Testis (tissue), 5 donors: ENCODE measurements at places on chromosomes 1 and 21. TPM values are rescaled to one million over a fixed set of nuclear protein-coding genes. Genes with fewer than 3 reads are reported as not detected.
A peak's percentile ranks its signal among the peaks of the same experiment; 100 is the strongest.

MMP23B gene
- total RNA-seq, result 49.0 TPM

CTXND2 gene
- total RNA-seq, result 1.0 TPM

SLC1A7 gene
- total RNA-seq, result 1.2 TPM

LCE3A gene
- total RNA-seq, result not detected

PRR9 gene
- total RNA-seq, result 2.8 TPM

DNA sequence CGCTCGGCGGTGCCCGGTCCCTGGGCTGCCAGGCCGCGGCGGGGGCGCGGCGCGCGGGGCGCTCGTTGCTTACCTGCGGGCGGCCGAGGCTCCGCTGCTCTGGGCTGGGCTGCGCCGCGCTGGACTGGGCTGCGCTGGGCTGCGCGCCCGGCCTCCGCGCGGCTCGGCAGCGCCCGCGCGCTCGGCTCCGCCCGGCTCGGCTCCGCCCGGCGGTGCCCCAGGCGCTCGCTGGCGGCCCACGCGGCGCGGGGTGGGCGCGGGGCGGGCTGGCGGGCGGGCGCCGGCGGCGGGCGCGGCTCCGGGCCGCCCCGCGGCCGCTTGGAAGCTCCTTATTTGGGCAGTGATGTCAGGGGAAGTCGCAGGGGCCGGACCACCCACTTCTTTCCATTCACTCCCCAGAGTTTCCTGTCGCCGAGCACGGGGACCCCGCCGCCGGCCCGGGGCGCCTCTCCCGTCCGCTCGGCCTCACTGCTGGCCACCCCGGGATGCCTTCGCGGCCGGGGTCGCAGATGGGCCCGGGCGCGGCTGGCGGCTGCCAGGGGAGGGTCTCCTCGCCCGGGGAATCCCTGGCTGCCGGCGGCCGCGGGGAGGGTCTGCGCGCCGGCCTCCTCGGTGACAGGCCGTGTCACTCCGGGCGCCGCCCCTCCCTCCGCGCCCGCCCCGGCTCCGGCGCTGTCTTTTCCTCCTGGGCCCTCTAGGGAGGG is 177.7 kb upstream of the EDN2 start:
- peak; percentile 65 for DNase-seq

- no peak for DNase-seq
Measured at GRCh38 chr1:14600405-14601112, 2.1 kb downstream of the KAZN start.

DNA sequence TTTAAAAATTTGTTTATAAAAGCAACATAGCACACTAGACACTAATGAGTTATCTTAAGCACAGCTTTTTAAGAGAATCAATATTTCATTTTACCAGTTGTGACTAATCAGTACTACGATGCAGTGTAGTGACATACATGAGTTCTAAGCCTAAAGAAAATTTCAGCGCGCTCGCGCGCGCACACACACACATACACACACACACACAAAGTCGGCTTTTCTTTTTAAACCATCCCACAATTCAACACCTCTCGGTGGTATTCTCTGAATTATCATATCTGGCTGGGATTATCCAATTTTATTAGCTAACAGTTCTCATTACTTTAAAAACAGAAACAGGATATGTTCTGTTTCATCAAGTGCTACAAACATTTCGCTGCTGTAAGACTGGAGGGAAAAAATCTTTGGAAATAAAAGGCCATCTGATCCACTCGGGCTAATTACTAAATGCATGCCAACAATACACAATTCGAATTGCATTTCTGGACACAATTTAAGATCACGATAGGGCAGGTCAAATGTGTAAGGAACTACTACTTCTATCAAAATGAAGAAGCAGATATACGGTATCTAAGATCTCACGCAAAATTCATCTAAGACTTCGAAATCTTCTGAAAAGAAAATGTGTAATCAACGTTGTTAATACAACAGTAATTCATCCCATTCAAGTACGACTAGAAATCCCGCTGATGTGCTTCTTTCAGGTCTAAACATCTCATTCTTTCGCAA is 1.2 kb downstream of the TUT4 start:
- DNase-seq, result peak; percentile 52

DNA sequence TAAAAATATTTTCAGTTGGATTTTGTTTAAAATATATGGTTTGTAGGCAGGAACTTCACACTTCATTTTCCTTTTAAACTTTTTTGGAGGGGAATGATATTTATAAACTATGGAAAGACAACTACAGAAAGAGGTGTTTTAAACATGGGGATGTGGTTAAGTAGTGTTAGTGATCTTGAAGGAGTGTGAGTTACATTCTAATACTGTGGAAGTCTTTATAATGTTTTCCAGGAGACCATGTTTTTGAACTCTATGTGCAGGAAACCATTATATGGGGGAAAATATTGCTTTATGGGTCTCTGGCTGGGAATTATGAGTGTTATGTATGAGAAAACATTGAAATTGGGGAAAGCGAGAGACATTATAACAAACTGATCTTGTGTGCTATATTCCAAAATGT is 35.8 kb upstream of the COL24A1 start:
- no peak for DNase-seq

DNA sequence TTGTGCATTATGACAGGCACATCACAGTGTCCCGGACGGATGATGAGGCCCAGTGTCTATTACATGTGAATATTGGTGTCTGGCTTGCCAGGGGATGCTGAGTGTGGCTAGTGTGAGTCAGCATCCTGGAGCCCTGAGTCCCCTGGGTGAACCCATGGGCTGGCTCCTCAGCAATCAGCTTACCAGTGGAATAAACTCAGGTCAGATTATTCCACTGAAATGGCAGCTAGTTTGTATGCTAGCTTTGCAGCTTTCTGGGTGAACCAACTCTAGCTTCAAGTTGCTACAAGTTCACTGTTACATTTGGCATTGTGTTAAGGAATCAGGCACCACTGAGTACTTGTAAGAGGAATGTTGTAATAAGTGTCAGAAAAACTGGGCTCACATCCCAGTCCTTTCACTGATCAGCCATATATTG is 23.9 kb upstream of the RPTN start:
- no peak for DNase-seq

DNA sequence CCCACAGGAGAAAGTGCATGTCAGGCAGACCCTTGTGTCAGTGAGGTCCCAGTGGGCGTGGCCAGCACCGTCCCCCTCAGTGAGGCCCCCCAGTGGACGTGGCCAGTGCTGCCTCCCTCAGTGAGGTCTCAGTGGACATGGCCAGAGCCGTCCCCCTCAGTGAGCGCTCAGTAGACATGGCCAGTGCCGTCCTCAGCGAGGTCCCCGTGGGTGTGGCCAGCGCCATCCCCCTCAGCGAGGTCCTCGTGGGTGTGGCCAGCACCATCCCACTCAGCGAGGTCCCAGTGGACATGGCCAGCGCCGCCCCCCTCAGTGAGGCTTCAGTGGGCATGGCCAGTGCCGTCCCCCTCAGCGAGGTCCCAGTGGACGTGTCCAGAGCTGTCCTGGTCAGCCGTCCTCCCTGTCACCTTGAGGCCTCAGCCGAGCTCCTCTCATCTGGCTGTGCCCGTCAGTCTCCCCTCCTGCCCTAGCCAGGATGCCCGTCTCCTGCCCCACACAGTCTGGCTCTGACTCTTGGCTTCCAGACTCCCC is 35.5 kb downstream of the PDE9A start:
- no peak for DNase-seq

GRCh38 chr21:31846690-31847089 is 26.1 kb upstream of the HUNK start:
- no peak for DNase-seq

- no peak for DNase-seq
Measured at GRCh38 chr21:26833011-26833410, 12.2 kb downstream of the ADAMTS1 start.

GRCh38 chr1:221837896-221838295 is 96.0 kb upstream of the DUSP10 start:
- no peak for DNase-seq

DNA sequence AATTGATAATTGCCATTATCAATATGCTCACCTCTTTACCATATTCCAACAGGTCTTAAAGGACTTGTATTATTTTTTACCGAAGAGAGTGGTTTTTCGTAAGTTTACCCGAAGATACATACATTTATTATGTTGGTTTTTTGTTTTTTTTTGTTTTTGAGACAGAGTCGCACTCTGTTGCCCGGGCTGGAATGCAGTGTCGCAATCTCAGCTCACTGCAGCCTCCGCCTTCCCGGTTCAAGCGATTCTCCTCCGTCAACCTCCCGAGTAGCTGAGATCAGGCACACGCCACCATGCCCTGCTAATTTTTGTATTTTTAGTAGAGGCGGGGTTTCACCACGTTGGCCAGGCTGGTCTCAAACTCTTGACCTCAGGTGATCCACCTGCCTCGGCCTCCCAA is 30.8 kb downstream of the NR5A2 start:
- no peak for DNase-seq

- peak; percentile 23 for DNase-seq
Measured at GRCh38 chr1:147542569-147542897, 1.2 kb downstream of the BCL9 start.

DNA sequence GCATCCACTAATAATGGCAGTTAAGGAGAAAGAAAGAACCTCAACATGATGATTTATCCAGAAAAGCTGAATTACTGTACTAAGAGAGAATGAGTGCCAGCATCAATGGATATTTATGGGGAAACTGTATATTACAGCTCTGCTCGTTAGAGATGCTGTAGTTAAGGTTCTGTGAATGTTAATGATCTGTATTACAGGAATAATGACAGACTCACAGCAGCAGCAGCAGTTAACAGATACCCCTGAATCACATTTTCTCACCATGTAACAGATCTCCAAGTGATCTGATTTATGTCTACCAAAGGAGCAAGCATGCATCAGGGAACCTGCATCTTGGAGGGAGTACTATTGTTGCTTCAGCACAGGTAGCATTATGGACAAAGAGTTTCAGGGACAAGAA is 80.6 kb upstream of the C8B start:
- no peak for DNase-seq

- no peak for DNase-seq
Measured at GRCh38 chr1:30909365-30910068, 959 bp upstream of the SDC3 start.

DNA sequence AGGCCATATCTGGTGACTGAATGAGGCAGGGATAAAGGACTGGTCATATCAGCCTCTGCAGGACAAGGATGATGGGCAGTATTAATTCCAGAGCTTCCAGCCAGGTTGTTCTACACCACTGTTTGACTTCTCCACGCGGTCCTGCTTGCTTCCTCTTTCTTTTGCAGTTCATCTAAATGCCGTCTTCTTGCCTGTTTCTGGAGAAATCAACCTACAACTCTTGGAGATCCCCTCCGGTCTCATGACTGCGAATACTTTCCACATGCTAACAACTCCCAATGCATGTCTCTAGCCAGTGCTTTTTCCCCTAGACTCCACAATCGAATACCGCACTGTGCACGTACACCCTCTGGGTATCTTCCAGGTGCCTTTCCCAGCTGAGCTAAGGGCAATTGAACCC is 14.1 kb upstream of the TIAM1 start:
- no peak for DNase-seq

GRCh38 chr1:12405325-12406210 is 175.7 kb downstream of the VPS13D start:
- no peak for DNase-seq

DNA sequence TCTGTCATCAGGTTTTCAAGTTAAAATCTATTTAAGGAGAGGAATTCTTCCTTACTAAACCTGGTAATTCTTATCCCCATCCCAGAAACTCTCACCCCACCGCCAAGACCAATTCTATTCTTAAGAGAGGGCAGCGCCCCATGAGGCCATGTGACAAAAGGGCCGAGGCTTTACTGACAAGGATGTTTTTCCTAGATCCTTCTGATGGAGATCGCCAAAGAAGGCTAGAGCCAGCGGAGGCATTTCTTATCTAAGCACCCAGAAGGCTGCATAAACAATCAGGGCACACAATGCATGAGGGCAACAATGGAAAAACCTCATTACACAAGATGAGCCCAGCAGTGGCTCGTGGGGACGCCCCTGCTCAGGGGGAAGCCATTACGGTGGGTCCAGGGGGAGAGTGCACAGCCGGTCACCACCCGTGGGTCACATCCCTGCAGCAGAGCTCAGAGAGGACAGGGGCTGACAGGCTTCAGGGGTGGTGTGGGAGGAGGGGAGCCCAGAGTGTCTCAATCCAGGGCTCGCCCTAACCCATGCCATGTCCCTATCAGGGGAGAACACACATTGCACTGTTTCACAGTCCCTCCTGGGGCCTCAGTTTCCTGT is 88.7 kb downstream of the ITPKB start:
- DNase-seq, result no peak
